ENCODE measurements at places on chromosomes 7 and 10. TPM values are rescaled to one million over a fixed set of nuclear protein-coding genes. Genes with fewer than 3 reads are reported as not detected.

The PRKG1 gene
- total RNA-seq, result 0.20 TPM

The MGMT gene
- 18.5 TPM for total RNA-seq

GRCh38 chr10:84996580-84996979 lies 668.2 kb downstream of the CCSER2 start:
- no peak for DNase-seq

The GATA3 gene
- 61.9 TPM for total RNA-seq

DNA sequence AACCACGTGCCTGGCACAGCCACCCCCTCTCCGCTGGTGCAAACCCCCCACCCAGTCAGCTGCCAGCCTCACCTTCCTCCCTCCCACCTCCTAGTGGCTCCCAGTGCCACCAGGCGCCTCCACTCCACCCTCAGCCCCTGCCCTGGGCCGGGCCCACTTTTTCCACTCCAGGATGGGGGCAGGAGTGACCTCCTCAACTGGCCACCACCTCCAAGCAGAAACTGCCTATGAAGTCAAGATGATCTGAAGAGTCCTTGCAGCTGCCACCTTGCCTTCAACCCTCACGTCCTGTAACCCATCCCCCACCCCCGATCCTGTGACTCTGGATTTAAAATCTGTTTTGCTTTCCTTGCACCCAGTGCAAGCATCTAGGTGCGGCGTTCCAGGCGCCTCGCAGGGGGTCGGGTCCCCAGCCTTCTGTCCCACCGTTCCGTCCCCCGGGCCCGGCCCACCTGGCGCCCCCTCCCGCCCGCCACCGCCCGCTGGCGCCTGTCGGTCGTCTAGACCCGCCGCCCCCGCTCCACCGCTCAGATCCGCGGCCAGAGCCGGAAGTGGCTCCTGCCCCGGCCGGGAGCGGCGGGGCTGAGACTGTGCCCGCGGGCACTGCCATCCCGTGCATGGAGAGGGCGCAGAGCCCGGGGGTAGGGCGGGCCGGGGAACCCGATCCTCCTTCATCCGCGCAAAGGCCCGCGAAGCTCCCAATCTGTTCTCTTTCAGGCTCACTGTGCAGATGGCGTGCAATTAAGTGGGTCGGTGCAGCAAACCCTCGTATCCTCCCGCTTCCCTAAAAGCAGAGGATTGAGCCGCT lies 51.2 kb upstream of the GTF2I start:
- peak; percentile 22 for DNase-seq

The PIP gene
- total RNA-seq, result not detected

DNA sequence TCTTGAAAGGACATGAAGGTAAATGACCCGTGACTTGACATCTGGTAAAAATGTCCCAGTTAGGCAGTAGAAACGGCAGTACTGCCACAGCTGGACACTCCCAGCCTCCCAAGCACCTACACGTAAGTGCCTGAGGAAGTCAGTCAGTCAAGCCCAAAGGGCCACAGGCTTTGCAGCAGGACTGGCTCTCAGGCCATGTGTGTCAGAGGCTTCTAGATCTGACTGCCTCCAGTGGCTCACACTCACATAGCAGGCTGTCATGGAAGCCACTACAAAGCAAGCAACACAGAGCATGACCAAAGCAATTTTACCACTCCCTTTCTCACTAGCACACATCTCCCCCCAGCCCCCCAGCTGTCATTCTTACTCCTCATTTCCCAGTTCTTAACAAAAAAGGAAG lies 17.8 kb upstream of the CCNJ start:
- DNase-seq, result no peak

The HOXA6 gene
- not detected for total RNA-seq

The NPFFR1 gene
- total RNA-seq, result not detected

GRCh38 chr10:97627731-97628130 lies 5.6 kb downstream of the MORN4 start:
- no peak for DNase-seq

- DNase-seq, result no peak
These were observed 1.4 kb upstream of the THSD7A start for GRCh38 chr7:11833431-11833830.

GRCh38 chr10:112768121-112768520 lies 181.9 kb upstream of the TCF7L2 start:
- DNase-seq, result no peak

DNA sequence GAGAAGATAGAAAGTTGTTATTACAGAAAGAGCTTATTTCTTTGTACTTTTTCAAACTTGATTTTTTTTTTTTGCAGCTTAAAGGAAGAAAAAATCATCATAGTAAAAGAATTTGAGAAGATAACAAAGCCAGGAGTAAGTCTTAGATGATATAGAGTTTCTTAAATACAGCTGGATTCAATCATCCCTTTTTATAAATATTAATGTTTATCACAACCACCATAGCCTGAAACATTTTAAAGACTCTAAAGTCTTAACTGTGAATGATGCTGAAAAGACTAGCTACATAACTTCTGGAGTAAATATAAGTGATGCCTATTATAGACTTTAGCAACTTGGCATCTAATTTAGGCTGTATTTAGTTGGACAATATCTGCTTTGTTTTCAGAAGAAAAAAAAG lies 54.8 kb upstream of the FGL2 start:
- no peak for DNase-seq
